Spleen (tissue), 13 donors: ENCODE measurements at places on chromosomes 6 and 20.

DNA sequence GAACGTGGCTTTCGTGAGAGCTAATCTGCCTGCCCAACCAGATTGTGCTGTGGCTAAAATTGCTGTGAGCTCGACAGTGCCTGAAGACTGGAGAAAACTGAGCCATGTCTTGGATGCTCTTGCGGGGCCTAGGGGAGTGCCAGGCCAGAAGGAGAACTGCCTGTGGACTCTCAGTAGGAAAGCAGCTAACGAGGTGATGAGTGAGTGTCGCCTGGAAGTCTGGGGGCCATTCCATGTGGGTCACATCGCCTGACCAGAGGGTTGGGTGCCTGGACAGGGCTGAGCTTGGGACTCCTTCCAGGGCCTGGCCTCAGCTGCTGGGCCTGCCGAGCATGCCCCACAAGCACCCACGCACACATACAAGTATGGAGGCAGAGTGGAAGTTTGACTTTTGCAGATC is 166.5 kb downstream of the VEGFA start:
- peak; percentile 50 for DNase-seq

DNA sequence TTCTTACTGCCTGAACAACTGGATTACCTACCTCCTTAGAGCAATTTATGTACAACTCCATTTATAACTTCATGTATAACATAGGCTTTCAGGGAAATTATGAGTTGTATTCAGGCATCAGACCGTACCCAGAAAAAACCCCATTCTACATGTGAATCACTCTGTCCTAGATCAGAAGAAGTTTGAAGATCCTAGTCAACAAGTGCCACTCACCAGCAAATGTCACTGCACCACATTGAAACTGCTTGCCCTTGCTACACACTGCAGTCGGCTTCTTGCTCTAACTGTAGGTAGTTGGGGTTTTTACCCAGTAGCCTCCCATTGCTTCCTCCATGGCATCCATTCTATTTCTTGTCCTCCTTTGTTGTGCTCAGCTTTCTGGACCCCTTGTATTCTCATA is 132.4 kb downstream of the DNAH8 start:
- no peak for DNase-seq

DNA sequence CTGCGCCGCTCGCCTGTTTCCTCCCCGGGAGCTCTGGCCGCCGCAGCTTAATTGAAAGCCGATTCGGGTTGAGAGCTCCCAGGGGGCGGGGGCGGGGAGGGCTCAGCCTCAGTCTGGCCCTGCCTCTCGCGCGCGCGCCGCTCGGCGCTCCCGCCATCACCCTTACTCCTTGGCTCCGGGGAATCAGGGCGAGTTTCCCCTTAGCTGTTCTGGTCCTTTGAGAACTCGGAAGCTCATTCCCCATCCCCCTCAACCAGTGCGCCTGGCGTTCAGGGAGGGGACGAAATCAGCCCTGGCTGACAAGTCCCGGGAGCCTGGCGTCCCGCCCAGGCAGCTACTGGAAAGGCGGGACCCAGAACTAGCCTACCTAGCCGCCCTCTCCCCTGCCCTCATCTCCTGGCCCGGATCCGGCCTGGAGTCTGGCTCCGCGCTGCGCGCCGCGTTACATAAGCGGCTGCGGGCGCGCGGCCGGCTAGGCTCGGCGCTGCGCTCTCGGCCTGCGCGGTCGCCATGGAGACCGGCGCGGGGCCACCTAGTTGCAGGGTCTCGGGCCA is 2.8 kb downstream of the SLC12A5 start:
- no peak for DNase-seq

DNA sequence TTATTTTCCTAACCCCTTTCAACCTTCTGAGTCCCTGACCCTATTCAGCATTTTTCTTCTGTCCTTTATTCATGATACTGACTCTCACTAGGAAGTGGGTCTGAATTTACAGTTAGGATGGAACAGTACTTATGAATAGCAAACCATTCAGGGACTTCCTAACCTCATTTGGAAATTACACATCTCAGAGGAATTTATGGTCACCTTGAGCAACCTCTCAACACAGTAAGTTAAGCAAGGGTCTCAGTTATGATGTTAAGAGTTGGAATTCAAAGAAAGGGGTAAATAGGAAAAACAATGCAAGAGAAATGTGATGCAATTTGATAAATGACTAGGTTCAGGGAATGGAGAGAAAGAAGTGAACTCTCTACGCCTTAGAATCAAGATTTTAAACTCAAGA is 97.3 kb downstream of the GPR6 start:
- DNase-seq = no peak

DNA sequence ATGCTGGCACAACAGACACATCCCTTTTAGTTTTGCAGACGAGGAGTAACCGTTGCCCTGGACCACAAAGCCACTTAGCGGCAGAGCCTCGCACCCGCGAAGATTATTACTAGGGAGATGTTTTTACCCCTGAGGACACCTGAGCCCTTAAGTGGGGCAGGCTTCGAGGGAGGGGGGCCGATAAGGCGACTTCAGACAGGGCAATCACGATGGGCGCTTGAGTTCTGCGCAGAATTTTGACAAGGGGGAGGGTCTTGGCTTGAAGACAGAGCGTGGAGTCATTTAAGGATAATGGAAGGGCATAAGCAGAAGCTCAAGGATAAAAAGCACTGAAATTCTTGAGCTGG is 650 bp upstream of the TTK start:
- peak; percentile 79 for DNase-seq

DNA sequence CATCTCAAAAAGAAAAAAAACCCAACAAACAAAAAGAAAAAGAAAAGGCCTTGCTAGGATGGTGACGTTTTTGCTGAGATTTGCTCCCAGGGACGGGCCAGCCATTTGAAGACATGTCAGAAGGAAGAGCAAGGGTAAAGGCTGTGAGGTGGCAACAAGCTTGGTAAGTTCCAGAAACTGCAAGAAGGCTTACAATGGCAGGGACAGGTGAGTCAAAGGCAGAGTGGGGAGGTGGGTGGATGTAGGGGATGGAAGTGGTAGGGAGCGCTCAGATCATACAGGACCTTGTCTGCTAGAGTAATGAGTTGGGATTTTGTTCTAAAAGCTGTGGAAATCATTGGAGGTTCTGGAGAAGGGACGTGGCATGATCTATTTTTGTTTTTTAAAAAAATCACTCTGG is 4.3 kb downstream of the KIF3B start:
- no peak for DNase-seq

DNA sequence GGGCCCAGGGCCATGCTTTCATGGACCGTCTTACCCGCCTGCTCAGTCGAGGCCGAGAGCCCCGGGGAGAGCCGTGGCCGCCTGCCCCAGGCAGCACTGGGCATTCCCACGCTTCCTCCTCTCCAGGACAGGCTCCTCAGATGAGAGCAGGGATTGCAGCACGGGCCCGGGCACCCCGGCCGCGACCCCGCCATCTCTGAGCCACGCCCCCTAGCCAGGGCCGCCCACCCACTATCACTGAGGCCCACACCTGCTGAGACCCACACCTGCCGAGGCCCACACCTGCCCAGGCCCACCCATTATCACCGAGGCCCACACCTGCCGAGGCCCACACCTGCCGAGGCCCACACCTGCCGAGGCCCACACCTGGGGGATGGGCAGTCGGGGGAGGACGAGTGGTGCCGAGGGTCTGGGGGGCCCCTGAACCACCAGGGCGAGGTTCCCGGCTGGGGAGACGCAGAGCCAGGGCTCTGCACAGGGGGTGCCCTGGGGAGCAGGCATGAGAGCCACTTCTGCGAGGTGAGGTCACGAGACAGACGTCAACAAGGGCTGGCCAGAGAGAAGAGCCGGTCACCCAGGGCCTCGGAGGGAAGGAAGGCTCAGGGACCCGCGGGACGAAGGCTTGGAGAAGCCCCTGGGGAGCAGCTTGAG is 235.6 kb downstream of the ERMARD start:
- DNase-seq = peak; percentile 65

DNA sequence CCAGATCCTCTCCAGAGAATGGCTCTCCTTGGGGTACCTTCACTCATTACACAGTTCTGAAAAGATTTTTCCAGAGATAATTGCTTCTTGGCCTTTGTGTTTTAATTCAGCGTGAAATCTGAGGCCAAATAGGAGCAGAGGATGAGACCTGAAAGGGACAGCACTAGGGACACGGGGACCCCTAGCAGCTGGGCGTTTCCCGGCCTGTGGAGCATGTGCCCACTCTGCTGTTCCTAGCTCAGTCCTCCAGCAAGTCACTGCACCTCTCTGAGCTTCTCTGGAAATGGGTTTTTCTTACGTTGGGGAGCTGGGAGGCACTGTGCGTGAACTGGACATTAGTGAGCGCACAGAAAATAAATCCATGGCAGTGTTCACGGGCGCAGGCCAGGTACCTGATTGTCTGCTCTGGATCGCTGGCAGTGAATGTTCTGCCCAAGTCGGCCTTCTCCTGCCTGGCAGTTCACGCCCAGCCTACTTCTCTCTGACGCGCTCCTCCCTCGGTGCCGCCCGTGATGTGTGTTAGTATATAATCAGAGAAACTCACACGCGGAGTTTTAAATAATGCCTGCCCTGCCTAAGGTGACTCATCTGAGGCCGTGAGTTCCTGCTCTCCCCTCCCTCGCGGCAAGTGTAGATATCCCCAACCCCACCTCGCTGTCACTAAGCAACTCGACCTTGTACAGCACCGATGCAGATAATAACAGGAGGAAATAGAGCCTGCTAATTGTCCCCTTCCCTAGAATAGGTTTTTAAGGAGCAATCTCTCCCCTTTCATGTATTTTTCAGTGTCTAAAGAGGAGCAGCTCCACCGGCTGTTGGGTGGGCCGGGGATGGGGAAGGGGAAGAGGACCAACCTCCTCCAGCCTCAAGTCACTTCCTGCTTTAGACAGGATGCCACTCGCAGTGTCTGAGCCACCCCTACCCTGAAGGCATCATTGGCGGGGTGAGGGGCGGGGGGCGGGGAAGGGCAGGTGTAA is 2.7 kb upstream of the TUBB2A start:
- DNase-seq = peak; percentile 79

DNA sequence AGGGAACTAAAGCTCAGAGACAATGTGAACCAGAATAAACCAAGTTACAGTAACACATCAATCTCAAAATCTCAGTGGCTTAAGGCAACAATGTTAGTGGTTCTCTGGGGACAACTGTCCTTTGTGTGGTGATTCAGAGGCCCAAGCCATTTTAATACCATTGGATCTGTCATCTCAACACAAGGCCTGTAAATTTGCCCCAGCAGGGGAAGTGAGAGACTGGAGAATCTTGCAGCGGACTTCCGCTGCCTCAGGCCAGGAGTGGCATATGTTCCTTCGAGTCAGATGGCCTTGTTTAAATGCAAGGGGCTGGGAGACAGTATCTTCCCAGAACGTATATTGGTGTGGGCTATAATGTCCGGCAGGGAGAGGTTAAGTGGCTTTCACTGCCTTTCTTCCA is 126.0 kb downstream of the CD83 start:
- DNase-seq = no peak

DNA sequence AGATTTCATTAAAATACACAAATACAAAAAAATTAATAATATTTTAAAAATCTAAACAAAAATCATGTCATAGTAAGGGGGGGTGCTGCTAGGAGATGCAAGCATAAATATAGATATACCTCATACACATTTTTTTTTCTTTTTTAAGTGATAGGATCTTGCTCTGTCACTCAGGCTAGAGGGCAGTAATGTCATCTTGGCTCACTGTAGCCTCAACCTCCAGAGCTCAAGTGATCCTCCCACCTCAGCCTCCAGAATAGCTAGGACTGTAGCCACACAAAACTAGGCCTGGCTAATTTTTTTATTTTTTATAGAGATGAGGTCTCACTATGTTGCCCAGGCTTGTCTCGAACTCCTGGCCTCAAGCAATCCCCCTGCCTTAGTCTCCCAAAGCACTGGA is 90.8 kb downstream of the HACE1 start:
- DNase-seq = no peak

- DNase-seq = no peak
Measured at GRCh38 chr6:30821862-30822784, 62.2 kb upstream of the DDR1 start.

GRCh38 chr6:118813775-118814174 is 80.2 kb upstream of the ASF1A start:
- DNase-seq = no peak
